ENCODE measurements at places on chromosomes 2 and 18.

DNA sequence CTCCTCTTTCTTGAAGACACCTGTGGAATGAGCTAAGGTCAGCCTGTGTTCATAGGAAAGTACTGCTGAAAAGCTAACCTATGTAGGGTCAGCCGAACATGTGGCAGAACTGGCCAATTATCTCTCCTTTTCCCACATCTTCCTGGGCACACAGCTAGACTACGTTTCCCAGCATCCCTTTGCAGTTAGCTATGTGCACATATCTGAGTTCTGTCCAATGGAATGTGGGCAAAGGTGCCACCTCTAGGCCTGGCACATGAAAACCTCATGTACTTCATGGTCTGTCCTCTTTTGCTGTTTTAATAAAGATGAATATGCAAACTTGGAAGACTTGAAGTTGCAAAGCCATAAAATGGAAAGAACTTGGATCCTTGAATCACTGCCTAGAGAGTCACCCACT, 352.6 kb downstream of the TNS1 start:
- no peak for DNase-seq

DNA sequence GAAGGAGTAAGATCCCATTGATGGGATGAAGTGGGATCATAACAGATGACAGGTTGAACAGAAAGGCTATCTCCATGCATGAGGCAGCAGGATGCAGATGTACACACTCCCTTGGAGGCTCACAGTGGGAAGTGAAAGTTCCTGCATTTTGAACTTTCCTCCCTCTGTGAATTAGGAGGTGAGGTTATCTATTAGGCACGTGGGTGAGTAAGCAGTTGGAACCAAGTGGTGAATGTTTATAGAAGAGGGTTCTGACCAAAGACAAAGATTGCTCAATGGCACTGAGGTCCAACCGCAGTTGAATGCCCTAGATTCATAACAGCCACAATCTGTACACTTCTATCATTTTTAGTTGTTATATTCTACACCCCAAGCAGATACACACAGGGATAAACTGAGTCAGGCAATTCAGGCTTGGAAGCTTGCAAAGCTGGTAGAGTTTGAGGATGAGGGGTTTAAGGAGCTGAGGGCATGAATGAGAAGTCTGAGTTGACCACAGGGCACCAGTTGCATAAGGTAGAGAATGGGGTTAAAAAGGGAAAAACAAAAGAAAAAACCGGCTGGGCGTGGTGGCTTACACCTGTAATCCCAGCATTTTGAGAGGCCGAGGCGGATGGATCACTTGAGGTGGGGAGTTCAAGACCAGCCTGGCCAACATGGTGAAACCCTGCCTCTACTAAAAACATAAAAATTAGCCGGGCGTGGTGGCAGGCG, 7.1 kb upstream of the KCMF1 start:
- DNase-seq = no peak

DNA sequence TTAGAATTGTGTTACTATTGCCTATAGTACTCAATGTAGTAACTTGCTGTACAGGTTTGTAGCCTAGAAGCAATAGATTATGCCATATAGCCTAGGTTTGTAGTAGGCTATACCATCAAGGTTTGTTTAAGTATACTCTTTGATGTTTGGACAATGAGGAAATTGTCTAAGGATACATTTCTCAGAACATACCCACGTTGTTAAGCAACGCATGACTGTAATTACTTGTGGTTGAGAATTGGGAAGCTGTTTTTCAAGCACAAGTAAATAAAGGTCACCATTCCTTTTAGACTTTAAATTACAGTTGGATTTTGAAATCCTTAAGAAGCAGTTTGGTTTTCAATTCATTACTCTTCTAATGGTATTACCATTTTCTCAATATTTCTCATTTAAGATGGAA, 89.8 kb upstream of the KCNH7 start:
- no peak for DNase-seq

DNA sequence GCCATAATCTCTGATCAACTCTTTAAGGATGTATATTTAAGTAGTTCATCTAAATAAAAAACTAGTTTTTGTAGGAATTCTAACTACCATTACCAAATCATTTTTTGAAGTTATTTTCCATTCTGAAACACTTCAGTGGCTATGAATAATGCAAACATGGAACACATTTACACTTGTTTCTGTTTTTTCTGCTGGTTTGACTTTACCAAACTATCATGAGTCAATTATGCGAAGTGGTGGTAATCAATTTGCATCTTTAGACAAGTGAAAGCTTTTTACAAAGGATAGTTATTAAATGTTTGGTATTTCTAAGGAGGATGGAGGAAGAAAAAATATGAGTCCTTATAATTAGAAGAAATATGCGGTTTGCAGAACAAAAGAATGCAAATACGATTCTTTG, 202.0 kb upstream of the MMADHC start:
- no peak for DNase-seq

All from erythroblast (primary cell).